Muscle of leg (tissue), 16 donors: ENCODE measurements at places on chromosomes 3 and 15. TPM values are rescaled to one million over a fixed set of nuclear protein-coding genes. Genes with fewer than 3 reads are reported as not detected.
A peak's percentile ranks its signal among the peaks of the same experiment; 100 is the strongest.

The SLC24A5 gene
- total RNA-seq, result 0.04 TPM

The CCR9 gene
- total RNA-seq, result 0.09 TPM

The ADCY5 gene
- total RNA-seq, result 1.8 TPM

The ARNT2 gene
- total RNA-seq, result 4.9 TPM

The ISG20 gene
- 0.35 TPM for total RNA-seq

The CERS3 gene
- total RNA-seq, result 0.58 TPM

DNA sequence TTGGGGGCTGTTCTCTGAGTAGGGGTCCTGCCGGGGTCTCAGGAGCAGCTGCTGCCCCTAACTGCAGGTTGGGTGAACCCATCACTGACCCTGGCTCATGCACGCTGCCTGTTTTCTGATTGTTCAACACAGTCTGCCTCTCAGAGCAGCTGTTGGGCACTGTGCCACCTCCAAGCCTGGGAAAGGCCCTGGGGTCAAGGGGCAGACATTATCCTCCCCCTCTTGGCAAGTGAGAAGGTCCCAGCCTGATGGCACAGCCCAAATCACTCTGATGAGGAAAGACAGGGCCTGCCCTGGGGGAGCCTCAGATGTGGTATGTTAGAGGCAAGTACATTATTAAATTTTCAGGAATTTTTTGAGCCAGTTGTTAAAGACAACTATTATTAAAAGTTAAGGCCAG is 14.1 kb upstream of the GNAT1 start:
- no peak overlapping the region for H3K27ac ChIP-seq
- peak; percentile 45 for DNase-seq
- H3K36me3 ChIP-seq, result peaks cover 16% of the 10 kb centered on the region
- H3K4me3 ChIP-seq, result no peak overlapping the region

GRCh38 chr3:179347345-179348194 is at the start of gene MFN1:
MFN1 (plus strand) TSS chr3:179347709; CDS start chr3:179348852, 1,143 bp downstream.
- H3K4me3 ChIP-seq, result peak within 1 kb of the TSS; percentile 92
- peaks cover 24% of the 10 kb centered on the region for H3K36me3 ChIP-seq
- H3K27me3 ChIP-seq, result no peaks in the 10 kb centered on the region

GRCh38 chr3:151037746-151038477 is 47.6 kb upstream of the MED12L start:
- peak overlapping the region; percentile 33 for H3K27ac ChIP-seq
- H3K27me3 ChIP-seq, result no peaks in the 10 kb centered on the region
- no peak overlapping the region for H3K4me3 ChIP-seq

DNA sequence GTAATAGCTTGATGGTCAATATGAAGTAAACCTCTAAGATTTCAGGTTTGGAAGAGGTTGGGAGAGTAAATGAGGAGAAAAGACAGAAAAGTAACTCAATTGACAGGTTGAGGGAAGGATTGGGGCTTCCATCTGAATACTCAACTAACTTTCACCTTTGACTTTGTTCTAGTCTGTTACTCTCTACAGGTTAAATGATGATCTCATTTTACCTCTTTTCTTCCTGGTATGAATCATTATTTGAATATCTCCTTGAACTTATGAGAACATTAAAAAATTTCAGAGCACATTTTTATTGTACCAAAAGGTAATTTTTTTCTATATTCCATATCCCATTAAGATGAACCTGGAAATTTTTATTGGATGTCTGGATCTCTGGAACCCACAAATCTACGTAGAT is 87.9 kb upstream of the KCNH8 start:
- DNase-seq, result no peak
- no peak overlapping the region for H3K27ac ChIP-seq
- no peak overlapping the region for H3K4me3 ChIP-seq
- H3K4me1 ChIP-seq, result no peaks in the 10 kb centered on the region
- H3K36me3 ChIP-seq, result no peaks in the 10 kb centered on the region

DNA sequence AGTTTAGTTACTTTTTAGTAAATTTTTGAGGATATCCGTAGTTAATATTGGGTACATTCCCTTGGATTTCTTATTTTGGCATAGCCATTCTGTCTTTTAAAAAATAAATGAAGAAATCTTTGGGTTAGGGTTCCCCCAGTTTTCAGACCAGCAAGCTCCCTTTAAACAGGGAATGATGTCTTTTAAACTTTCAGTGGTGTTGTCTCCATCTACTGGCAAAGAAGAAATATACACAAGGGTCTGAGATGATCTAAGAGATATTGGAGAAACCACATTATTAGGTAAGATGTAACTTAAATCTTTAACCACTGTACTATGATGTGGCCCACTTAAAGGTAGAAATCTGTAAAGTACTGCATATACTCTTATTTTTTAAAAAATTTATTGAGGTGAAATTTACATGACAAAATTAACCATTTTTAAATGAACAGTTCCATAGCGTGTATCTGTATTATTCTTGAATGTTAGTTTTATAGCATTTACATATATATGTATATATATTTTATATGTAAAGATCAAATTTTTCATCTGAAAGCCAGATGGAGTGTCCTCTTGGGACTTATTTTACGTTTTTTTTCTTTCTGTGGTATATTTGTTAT is 35.1 kb upstream of the EIF3J start:
- peak; percentile 41 for DNase-seq
- H3K27me3 ChIP-seq, result no peaks in the 10 kb centered on the region
- no peak overlapping the region for H3K4me3 ChIP-seq
- H3K4me1 ChIP-seq, result no peaks in the 10 kb centered on the region
- H3K27ac ChIP-seq, result no peak overlapping the region

- peaks cover 11% of the 10 kb centered on the region for H3K4me1 ChIP-seq
- no peaks in the 10 kb centered on the region for H3K36me3 ChIP-seq
- H3K4me3 ChIP-seq, result no peak overlapping the region
- peaks cover 53% of the 10 kb centered on the region for H3K27me3 ChIP-seq
- no peak overlapping the region for H3K27ac ChIP-seq
These were observed 105.6 kb downstream of the FBLN2 start for GRCh38 chr3:13654330-13655060.
